ENCODE measurements at places on chromosomes 12 and 14.

DNA sequence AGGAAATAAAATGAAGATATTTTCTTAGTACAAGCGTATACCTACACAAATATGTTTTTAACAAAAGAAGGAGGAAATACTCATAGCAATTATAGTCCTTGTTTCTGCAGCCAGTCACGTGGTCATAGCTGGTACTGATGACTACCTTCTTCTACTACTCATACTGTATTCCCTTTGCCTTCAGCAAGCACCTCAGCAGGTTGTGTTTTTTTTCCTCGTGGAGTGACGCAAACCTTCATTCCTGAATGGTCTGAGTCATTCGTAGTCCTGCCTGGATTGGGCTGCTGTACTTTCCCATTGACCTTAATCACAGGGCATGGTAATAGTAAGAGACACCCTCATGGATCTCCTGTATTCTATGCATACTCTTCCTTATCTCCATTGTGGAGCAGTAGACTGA lies 25.7 kb upstream of the SLC16A7 start:
- H3K27ac ChIP-seq = no peak overlapping the region
- no peak overlapping the region for H3K4me3 ChIP-seq
- no peak for DNase-seq
- H3K4me1 ChIP-seq = no peaks in the 10 kb centered on the region
- no peaks in the 10 kb centered on the region for H3K27me3 ChIP-seq

- no peaks in the 10 kb centered on the region for H3K36me3 ChIP-seq
- DNase-seq = peak; percentile 49
- H3K4me3 ChIP-seq = no peak overlapping the region
- H3K27ac ChIP-seq = no peak overlapping the region
- H3K4me1 ChIP-seq = peaks cover 6% of the 10 kb centered on the region
Observed at GRCh38 chr12:129049917-129050316, 196.6 kb downstream of the GLT1D1 start.

DNA sequence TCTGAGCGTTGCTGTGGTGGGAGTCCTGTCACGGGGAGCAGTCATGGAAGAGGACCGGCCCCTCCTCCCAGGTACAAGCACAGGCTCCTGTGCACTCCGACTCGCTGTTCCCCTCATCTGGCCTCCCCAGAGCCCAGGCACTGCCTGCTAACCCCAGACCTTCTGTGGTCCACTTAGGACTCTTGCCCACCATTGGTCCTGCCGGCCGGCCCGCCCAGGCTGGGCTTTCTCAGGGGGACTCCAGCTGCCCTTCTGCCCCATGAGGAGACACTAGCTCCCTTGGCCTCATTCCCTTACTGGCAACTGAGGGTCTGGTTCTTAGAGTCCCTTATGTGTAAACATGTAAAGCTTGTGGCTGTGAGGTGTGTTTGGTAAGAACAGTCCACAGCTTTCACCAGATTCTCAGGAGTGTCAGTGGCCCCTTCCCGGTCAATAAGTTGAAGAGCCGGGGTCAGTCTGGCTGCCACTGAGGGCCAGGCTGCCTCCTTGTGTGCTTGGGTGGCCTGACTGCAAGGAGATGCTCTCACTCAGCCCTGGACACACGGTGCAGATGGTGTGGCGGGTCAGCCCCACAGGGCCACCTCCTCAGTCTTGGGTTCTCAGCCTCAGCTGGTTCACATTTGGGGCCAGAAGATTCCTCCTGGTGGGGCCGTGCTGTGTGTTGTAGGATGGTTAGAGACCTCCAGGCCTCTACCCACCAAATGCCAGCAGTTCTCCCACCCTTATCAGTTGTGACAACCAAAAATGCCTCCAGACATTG lies 43.6 kb downstream of the DDX51 start:
- H3K4me1 ChIP-seq = peaks cover 2% of the 10 kb centered on the region
- no peak overlapping the region for H3K4me3 ChIP-seq
- no peak overlapping the region for H3K27ac ChIP-seq
- DNase-seq = no peak

DNA sequence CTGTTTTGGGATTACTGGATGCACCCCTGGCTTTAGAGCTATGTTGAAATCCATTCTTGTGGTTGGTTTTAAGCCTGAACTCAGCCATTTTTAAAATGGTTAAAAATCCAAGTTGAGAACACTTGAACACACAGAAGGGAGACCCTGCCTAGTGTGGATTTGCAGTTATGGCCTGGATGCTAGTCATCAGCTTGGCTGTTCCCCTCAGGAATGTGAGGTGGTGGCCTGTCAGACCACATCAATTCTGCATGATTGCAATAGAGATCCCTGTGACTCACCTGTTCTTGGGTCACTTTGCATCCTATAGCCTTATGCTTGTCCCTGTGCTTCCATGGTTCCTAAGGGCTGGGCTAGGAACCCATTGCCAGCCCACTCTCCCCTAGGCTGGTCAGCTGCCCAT lies 454.1 kb downstream of the ATP23 start:
- H3K4me3 ChIP-seq = no peak overlapping the region
- no peak for DNase-seq
- no peaks in the 10 kb centered on the region for H3K4me1 ChIP-seq
- H3K36me3 ChIP-seq = no peaks in the 10 kb centered on the region
